AG10803 (cell line): ENCODE measurements at places on chromosomes 16 and 17.

GRCh38 chr17:6069539-6070429 lies at the start of gene WSCD1:
TSS of gene WSCD1 (plus strand) at chr17:6070379. CDS start at chr17:6080659, 10,280 bp downstream.
- no peak for DNase-seq

DNA sequence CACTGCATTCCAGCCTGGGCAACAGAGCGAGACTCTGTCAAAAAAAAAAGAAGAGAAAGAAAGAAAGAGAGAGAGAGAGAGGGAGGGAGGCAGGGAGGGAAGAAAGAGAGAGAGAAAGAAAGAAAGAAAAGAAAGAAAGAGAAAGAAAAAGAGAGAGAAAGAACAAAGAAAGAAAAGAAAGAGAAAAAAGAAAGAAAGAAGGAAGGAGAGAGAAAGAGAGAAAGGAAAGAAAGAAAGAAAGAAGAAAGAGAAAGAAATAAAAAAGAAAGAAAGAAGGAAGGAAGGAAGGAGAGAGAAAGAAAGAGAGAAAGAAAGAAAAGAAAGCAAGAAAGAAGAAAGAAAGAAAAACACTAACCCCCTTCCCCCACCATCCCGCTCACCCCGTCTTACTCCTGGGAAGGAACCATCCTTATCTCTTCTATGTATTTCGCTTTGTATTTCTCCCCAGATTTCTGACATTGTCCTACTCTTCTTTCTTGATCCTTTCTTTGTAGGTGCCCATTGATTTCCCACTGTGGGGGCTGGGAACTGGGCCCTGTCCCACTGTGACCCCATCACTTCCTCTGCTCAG lies 20.9 kb downstream of the ALOX15 start:
- no peak for DNase-seq

- DNase-seq, result no peak
Measured at GRCh38 chr17:16534236-16534635, 34.8 kb downstream of the ZNF287 start.

DNA sequence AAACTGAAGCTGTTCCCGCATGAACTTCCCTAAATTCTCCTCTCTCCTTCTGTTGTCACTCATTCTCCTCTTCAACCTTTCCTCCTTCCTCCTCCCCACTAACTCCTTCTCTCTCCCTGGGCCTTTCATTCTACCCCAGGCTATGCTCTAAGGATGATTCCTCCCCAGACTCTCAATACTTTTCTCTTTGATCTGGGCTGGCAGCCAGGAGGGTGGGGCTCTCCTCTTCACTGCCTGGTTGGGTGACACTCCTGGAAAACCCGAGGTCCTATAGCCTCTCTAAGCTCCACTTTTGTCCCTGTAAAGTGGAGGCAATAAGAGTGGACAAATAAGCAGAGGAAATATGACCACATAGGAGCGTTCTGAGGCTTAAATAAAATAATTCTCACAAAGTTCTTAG lies 46.2 kb downstream of the HSD17B2 start:
- DNase-seq, result no peak
